ENCODE measurements at places on chromosomes 1 and 21.

DNA sequence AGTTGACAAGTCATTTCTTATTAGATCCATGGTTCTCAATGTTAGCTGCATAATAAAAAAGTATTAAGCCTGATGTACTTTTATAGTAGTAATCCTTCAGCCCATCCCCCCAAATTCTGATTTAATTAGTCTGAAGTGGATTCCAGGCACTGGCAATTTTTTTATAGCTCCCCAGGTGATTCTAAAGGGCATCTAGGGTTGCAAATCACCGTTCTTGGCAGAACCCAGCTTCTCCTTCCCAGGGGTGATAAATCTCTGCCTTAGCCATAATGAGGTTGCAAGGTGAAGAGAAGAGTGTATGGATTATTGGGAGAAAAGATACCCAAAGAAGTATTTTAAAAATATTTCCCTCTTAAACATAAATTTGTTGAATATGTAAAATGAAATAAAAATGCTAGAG lies 43.0 kb upstream of the RXRG start:
- no peak for DNase-seq

GRCh38 chr21:44766818-44767354 lies 34.7 kb downstream of the UBE2G2 start:
- DNase-seq, result no peak

DNA sequence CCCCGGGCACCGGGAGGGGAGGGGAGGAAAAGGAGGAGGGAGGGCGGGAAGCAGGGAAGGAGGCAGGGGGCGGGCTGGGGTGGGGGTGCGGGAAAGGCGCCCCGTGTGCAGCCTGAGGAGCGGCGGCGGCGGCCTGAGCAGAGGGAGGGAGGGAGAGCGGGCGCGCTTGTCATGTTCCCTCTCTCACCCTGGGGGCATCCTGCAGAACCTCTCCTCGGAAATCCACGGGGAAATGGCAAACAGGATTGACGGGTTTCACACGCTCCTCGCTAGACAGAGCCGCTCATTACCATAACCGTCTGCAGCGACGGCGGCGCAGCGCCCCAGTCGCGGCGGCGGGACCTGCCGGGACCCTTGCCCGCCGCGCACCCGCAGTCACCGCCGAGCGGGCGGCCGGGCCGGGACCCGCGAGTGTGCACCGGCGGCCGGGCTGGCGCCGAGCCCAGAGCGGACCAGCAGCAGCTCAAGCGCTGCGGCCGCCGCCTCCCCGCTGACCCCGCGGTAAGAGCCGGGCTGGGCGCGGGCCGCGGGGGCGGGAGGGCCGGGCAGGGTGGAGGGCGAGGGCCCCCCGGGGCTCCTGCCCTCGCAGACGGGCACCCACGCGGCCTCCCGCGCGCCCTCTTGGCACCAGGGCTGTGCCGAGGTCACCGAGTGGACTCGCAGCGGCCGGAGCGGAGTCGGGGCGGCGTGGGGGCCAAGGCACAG lies at the start of gene SERTAD4:
SERTAD4 (plus strand) TSS at position 286 of the 705 bp plus-strand sequence. CDS start 5,165 bp downstream, outside the sequence.
- peak; percentile 82 for DNase-seq

DNA sequence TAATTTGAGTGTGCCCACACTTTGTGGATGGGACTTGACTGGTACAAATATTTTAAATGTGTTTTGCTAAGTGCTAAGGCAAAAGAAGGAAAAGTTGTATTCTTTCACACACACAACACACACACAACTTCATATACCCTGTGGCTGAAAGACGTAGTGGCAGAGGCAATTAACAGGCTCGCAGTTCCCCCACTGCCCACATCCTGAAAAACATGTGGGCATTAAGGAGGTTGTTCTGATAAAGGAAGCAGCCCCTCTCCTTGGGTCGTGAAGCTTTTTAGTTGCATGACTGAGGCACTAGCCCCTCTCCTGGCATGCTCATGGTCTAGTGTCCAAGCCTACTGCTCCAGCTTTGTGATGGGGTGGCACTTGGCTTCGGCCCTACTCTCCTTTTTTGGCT lies 14.3 kb upstream of the ADAM30 start:
- DNase-seq, result no peak

GRCh38 chr1:77590651-77591050 lies 91.8 kb downstream of the ZZZ3 start:
- no peak for DNase-seq

DNA sequence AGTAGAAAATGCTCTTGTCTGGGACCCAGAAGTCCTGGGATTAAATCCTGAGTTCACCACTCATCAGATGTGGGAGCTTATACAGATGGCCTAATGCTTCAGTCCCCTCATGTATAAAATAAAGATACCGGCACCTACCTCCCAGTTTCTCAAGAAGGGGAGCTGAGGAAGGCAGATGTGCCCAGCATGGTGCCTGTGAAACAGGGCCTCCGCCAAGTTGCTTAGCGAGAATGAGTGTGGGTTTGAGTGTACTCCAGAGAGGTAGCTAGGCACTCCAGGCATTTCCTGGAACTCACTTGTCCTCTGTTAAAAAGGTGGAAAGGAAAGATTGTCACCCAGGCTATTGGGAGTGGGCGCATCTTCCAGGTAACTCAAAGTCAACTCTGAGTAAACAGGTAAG lies 37.8 kb downstream of the IER5 start:
- no peak for DNase-seq

DNA sequence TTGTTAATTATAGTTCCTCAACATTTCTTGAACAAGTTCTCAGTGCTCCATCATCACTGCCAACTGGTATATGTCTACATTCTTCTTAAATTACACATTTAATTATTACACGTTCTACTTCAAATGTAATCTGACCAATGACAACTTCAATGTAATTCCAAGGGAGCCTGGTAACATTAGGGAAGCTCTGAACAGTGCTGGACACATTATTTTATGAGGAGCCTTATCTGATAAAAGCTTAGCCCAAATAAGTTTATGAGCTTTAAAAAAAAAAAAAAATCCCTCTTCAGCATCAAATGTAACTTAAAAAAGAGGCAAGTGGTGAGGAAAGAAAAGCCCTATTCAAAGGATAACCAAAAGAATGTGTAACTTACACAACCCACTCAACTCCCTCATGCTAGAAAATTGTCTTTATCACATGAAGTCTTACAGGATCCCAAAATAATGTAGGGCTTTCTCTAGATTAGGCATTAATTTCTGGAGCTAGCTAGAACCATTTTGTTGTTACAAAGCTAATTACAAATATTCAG lies 35.2 kb upstream of the ABCA4 start:
- peak; percentile 45 for DNase-seq

GRCh38 chr1:91682882-91683597 lies 182.4 kb downstream of the CDC7 start:
- no peak for DNase-seq

- DNase-seq, result peak; percentile 6
Measured at GRCh38 chr1:14039582-14040430, 339.8 kb downstream of the PRDM2 start.

- DNase-seq, result peak; percentile 22
Measured at GRCh38 chr1:110291241-110292030, 47.7 kb upstream of the RBM15 start.
